ENCODE measurements at places on chromosomes 2 and 18.
A peak's percentile ranks its signal among the peaks of the same experiment; 100 is the strongest.

DNA sequence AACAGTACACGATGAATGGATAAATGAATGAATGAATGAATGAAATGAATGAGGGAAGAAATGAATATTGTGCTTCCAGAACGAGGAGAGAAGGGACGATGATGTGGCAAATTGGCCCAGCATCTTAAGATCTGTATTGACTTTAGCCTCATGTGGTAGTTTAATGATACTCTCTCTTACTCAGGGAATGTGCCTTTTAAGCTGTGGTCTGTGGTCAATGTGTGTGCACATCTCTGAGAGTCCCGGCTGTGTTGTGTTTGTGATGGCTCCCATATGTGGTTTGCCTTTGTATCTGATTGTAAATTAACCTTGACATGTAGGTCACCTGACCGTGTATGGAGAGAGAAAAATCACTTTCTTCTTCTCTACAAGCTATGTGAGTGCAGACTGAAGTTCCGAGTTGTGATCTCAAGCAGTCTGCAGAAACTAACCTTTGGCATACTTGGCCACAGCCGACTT, 91.2 kb downstream of the NEDD4L start:
- DNase-seq = no peak

DNA sequence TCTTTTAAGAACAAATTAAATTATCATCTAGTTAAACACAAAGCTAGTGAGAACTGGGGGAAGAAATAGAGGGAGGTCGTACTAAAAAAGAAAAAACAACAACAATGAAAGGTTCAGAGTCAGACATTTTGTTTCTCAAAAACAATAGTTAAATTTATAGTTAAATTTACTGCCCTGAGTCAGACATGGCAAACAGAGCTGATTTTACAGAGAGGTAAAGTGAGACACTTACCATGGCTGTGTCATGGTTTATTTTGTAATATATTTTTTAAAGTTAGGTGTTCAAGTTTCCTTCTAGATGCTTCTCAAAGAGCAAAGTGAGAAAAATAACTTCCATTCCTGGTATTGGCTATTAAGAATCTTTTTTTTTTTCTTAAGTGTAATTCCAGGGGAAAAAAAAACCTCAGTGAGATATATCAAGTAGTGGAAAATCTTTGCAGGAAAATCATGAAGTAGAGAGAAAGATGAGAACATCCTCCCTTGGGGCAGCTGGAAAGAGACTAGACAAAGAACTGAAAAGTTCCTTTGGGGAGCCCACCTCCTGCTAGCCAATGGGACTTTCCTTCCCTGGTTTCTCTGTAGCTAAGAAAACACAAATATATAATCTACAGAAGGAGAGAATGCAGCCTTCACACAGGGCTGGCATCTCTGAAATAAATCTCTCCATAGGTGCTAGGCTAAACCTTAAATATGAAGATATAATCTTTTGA, 12.3 kb downstream of the KLF7 start:
- no peak for DNase-seq

- DNase-seq = peak; percentile 77
These were observed 16.9 kb upstream of the VPS54 start for GRCh38 chr2:64036034-64036705.

GRCh38 chr2:73998933-73999332, 14.2 kb downstream of the TET3 start:
- DNase-seq = no peak

DNA sequence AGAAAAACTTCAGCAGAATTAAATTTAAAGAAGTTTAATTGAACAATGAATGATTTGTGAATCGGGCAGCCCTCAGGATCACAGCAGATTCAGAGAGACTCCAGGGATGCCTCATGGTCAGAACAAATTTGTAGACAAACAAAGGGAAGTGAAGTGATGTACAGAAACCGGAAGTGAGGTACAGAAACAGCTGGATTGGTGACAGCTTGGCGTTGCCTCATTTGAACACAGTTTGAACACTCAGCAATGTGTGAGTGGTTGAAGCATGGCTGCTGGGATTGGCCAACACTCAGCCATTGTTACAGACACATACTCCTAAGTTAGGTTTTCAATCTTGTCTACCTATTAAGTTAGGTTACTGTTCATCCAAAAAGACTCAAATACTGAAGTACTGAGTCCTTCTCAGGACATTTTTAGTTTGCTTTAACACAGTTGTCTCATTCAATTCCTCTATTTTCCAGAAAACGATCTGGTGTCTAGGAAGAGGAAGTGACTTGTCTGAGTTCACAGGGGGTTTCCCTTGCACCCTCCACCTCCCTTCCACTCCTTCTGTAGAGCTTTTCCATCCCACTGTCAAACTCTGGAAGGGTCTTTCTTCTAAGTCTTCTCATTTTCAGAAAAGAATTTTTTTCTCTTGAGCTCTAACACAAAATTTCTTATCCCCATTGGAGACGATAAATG, 137.9 kb downstream of the SLC4A3 start:
- no peak for DNase-seq

GRCh38 chr2:43427032-43427424, 168.8 kb downstream of the THADA start:
- DNase-seq = no peak

GRCh38 chr2:9543557-9543956, 12.1 kb downstream of the ADAM17 start:
- DNase-seq = no peak

- DNase-seq = no peak
These were observed 469.0 kb upstream of the SALL3 start for GRCh38 chr18:78510636-78511035.

DNA sequence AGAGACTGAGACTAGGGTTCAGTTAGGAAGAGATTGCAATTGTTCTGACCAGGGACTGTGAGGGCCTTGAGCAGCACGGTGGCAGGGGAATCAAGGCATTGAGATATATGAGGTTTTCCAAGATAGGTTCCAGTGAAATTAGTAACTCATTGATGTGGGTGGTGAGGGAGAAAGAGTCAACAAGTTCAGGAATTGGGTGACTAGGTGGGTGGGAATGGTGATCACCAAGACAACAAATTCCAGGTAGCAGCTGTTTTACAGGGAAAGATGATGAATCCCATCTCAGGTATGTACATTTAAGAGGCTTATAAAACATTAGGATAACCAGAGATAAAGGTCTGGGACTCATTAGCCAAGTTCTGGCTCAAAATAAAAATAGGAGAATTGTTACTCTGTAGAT, 251.5 kb upstream of the MGAT5 start:
- DNase-seq = no peak

DNA sequence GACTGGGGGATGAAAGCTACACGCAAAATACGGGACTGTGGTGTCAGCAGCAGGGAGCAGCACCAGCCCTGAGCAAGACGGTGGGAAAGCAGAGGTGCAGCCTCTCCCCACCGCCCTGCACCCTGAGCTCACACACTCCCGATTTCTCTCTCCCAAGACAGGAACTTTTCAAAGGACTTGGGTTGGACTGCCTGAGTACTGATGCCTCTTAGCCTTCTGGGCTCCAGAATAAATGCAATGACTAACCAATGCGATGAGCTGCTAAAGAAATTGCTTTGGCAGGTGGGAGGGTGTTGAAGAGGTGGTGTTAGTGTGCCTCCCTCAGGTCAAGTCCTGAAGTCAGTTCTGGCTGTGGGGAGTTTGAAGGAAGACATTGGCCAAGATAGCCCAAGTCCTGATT, 9.6 kb downstream of the TRIM54 start:
- no peak for DNase-seq

DNA sequence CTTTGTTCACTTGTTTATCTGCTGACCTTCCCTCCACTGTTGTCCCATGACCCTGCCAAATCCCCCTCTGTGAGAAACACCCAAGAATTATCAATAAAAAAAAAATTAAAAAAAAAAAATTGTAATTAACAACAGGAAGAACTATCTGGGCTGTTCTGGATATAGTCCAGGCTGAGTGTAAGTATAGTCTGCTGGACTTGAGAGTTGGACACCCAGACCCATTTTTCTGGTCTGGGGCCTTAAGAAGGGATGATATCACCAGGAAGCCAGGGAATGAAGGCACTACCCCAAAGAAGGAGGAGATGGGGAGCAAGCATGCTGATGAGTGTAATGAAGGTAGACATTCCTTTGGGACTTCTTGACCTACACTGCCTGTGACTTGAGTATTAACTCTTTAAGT, 72.1 kb upstream of the ZFP36L2 start:
- DNase-seq = no peak

GRCh38 chr2:210503001-210503623, 26.6 kb upstream of the LANCL1 start:
- DNase-seq = peak; percentile 42

DNA sequence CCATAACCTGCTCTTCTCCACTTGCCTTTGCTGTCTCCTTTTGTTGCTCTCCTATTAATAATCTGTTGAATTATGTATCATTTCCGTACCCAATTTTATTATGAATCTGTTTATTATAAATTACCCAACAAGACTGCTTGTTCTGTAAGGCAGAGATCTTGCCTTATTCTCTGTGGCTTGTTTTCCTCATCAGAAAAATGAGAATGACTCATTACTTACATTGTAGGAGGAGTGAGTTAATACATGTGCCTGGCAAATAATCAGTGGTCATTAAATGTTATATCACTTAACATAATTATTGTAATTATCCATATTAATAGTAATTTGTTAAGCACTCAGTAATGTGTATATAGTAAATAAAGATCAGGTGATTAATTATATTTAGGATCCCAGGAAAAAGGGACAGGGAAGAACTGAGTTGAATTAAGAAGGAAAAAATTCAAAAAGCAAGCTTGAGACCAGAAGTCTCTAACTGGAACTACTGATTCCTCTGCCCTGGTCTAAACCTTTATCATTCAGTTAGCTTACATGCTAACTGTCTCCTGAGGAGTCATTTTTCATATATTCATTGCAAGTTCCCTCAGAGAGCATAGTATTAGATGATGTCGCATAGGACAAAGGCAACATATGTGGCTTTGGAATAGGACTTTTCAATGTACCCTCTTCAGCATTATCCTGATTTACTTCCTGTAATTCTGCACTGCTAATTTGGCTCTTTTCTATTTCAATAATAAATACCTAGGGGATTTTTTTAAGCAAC, 335.7 kb downstream of the GALNT13 start:
- DNase-seq = no peak

- DNase-seq = peak; percentile 11
These were observed 477.4 kb downstream of the CPS1 start for GRCh38 chr2:211033765-211034164.

DNA sequence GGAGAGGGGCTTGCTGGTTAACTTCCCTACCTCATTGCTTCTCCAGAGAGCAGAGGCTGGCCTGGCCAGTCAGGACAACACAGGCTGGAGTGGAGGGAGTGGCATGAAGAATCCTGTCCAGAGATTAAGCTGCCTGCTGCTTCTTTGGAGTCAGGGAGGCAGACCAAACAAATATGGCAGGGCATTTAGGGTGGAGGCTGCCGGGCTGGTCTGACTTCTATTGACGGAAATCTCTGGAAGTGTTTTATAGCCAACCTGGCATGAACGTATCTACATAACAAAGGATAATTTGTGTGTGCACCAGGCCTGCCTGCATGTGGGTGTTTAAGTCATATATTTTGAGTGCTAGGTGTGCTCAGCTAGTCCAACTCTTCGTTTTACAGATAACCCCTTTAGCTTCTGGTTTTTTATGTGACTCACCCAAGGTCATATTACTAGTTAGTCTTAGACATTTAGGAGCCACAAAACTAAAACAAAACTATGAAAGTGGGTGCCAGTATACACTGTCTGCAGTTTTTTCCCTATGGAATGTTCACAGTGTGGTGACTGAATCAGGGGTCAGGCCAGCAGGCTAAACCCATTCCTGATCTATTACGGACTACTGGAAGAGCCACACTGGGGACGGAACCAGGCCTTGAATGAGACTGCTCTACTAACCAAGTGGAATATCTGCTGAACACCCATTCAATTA, 5.5 kb downstream of the NPC1 start:
- DNase-seq = no peak

GRCh38 chr2:102520009-102520408, 47.0 kb downstream of the SLC9A4 start:
- peak; percentile 7 for DNase-seq

DNA sequence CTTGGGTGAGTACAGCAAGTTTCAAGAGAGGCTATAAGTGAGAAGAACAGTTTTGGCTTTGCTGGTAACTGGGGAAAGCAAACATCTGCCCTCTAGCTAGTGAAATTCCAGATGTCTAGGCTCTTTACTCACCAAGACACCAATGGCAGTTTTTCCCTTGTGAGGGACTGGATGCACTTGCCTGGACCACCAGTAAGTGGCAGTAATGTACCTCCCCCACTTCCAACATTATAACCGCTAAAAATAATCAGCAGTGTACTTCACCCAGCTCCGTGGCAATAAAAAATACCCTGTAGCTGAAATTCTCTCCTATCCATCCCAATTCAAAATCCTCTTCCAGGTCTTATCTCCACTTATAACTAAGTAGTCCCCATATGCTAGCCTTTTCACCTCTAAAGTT, 383.9 kb downstream of the ARHGAP15 start:
- DNase-seq = peak; percentile 65

DNA sequence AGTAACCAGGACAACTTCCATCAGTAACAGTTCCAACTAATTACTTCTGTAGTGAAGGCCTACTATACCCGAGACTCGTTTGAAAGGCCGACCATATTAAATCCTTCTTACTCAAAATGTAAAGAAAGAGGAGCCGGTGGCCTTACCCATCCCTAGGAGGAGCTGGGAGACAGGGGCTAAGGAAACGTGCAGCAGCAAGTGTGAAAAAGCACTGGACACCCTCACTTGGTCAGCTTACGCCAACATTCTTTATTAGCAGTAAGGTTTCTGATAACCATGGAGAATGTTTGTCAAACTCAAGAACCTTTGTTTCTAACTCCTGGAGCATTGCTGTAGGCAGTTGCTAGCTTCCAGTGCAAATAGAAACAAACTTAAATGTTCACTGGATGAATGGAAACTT, 26.7 kb upstream of the VWA3B start:
- no peak for DNase-seq

DNA sequence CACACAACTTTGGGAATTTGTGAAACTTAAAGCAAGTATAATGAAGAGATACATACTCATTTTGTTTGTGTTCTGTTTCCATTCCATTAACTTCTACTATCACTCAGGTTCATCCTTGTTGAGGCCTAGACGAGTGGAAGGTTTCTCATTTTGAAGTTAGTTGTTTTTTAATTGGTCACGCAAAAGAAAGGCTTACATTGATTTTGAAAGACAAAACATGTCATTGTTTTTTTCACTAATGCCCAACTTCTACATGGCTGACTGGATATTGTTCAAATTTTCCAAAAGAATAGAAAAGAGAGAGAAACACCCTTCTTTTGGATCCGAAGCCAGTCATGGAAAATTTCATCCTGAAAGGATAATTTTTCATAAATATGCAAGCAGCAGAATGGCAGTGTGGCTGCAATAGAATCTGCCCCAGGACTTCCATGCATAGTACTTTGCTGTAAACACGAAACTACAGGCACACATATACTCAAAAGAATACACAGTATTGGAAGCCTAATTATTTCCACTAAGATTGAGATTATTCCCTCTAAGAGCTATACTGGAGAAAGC, 27.4 kb downstream of the PRKCE start:
- DNase-seq = no peak

- DNase-seq = no peak
These were observed 26.0 kb downstream of the ITGA4 start for GRCh38 chr2:181483211-181483610.

GRCh38 chr18:9096007-9096371, 6.5 kb upstream of the NDUFV2 start:
- DNase-seq = no peak

- no peak for DNase-seq
These were observed 51.7 kb downstream of the PELI1 start for GRCh38 chr2:64092502-64092901.

GRCh38 chr2:190792956-190793888, 87.4 kb upstream of the GLS start:
- no peak for DNase-seq

Data from kidney capillary endothelial cell (primary cell).